ENCODE measurements at places on chromosomes 4 and X.

GRCh38 chrX:23525531-23525930, 141.8 kb upstream of the PRDX4 start:
- no peak for ATAC-seq

DNA sequence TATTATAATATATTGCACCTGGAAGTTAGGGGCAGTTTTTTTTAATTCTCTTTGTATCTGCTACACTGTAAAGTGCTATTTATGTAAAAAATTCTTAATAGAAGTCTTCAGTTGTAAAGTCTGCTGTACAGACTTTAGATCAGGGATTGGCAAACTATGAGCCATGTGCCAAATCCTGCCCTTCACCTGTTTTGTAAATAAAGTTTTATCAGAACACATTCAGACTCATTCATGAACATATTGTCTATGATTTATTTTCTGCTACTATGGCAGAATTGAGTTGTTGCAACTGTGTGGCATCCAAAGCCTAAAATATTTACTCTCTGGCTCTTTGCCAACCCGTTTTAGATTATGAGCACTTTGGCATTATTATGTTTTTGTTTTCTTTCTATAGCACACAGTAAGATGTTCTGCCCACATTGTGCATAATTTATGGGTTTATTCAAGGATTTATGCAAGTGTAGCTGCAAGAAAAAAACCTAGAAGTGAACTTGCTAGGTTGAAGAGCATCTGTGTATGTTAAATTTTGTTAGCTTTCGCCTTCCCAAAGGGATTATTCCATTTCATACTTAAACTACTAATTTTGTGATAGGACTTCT, 56.9 kb downstream of the CLCN3 start:
- ATAC-seq, result no peak

DNA sequence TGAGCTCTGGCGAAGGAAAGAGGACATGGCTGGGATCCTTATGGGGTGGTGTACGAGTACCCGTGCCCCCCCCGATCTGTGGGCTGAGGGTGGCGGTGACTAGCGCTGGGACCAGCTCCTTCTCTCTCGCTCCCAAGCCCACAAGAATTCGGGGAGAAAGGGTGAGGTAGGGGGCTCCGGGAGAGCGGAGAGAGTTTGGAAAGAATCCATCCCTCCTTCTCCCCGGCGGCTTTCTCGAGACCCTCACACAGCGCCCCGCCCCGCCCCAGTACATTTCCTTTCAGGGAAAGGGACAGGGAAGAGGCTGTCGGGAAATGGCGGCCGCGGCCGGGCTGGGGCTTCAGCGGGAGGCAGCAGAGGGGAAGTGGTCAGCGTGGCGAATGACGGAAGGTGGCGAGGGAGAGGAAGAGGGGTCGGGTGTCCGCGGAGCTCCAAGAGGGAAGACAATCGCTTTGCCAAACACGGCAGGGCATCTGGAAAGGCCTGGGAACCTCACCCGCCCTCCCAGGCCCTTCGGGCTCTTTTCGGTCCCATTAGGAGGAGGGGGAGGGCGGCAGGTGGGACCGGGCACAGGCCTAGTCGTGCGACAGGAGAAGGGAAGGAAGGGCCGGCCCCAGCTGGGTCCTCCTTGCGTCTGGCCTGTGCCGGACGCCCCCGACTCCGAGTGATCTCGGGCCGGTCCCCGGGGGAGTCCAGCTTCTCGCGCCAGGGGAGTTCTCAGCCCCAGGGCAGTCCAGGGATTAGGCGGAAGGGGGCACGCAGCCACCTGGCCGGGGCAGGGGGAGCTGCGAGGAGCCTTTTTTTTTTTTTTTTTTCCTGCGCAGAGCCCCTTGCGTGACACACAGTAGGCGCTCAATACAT, 10.2 kb downstream of the HNRNPH2 start:
- ATAC-seq, result peak; percentile 67

- peak; percentile 12 for ATAC-seq
Measured at GRCh38 chrX:22739276-22739675, 260.5 kb upstream of the DDX53 start.

GRCh38 chrX:8284131-8284530, 113.1 kb upstream of the VCX2 start:
- no peak for ATAC-seq

DNA sequence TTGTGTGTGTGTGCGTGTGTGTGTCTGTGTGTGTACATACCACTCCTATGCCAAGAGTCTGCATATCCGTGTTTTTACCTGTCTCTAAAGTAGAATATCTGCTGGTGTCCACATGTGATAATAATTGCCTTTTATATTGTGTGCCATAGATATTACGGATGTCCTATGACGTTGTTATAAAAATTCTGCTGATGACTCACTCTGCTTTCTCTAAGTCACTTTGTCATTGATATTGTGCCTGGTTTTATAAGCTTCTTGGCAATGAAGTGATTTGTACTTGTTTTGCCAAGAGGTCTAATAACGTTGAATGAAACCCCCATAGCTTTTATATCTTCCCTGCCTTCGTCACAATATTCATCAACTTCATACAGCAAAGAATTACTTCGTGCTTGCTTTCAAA, 102.6 kb upstream of the C1GALT1C1 start:
- ATAC-seq, result no peak

- no peak for ATAC-seq
Measured at GRCh38 chr4:137609718-137610430, 77.6 kb upstream of the PCDH18 start.

DNA sequence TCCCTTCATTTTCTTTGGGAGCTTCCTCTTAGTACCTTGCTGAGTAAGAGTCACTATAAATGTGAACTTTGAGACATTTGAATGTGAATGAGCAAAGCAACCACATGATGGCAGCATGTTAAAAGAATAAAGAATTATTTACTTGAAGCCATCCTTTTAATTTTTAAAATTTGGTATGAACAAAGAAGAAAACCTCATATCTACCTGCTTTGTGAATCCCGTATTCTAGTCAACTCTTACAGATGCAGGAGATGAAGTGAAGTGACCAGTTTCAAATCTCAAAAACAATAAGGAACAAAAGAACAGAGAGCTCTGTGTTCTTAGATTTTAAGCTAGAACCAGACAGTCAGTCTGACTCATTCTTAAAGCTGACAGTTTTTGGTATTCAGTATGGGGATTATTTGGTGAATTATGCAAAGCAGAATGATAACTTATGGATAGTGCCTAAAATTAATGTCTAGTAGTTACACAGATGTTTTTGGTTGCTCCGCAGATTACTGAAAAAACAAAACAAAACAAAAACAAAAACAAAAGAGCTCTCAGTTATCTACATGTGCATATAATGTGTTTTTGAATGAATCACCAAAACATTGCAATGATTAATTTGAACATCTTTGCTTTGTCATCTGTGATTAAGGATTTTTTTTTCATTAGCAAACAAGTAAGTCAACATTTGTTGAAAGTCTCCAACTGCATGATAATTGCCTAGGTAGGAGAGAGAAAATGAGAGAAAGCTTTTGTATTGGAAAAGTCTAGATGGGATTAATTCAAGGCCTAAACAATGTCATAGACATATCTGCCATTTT, 48.2 kb upstream of the H2AZ1 start:
- ATAC-seq, result peak; percentile 76

GRCh38 chr4:172770787-172771186, 397.8 kb upstream of the GALNT7 start:
- ATAC-seq, result no peak

GRCh38 chr4:38161208-38162113, 201.3 kb downstream of the PTTG2 start:
- ATAC-seq, result no peak

- ATAC-seq, result no peak
Measured at GRCh38 chrX:122422547-122422946, 761.5 kb upstream of the GRIA3 start.

DNA sequence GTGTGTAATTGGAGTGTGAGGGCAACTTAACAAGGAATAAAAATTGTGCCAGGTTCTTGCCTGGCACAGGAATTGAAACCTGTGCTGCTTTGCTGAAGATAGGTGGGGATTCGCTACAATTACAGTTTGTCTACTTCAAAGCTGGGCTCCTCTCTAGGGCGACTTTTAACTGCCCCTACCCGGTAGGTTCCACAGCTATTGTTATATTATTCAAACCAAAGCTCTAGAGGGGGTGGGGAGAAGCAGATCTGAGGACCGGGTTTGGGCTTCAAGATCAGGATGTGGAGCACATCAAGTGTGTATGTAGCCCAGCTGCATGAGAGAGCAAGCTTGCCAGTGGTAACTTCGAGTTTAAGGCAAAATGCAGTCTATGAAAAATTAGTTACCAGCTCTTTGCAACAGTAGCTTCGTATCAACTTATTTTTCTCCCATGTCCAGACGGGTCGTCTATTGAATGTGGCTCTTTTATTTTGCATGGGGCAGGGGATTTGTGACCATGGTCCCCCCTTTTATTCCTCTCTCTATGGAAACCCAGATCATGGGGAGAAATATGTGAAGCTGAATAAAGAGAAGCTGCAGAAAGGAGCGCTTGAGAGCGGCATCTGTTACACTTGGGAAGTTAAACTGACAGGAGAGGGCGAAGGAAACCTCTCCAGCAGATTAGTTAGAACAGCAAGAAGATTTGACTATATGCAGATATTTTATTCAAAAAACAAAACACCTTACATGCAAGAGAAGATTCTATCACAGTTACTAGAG, 3.2 kb upstream of the POU3F4 start:
- no peak for ATAC-seq

DNA sequence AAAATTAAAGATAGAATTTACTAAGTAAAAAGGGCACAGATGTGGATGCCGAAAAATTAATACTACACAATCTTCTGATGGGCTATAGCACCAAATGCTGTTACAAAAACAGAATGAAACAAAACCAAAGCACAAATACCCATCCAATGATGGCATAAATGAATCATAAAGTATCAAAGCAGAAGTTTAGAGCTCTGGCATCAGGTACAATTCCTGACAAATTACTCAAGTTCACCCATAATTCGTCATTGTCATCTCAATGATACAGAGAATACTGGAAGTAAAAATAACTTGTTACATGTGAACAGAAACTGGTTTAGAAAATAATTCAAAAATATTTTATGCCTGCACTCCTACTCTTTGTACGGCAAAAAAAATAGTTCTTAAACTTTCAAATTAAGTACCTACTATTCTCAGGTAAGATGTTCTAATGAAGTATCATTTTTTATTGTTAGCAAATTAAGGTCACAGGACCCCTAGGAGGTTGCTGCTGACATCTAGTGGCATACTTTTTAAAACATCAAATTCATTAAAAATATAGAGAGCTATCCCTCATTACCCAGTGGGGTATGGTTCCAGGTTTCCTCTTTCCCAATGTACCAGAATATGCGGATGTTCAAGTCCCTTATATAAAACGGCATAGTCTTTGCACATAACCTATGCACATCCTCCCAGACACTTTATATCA, 126.1 kb downstream of the INPP4B start:
- ATAC-seq, result peak; percentile 70

- no peak for ATAC-seq
Measured at GRCh38 chr4:1328267-1329155, 18.5 kb upstream of the UVSSA start.

- no peak for ATAC-seq
Measured at GRCh38 chrX:18537068-18537467, 111.7 kb downstream of the CDKL5 start.

DNA sequence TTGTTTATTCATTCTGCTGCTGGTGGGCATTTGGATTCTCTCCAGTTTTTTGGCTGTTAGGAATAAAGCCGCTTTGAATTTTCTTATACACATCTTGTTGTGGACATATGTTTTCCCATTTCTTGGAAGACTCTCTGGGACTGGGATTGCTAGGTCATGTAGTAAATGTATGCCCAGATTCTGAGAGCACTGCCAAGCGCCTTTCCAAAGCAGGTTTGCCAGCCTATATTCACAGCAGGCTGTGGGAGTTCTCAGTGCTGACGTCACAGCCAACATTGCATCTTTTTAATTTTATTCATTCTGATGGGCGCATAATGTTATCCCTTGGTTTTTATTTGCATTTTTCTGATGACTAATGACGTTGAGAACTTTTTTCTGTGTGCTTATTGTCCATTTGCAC, 24.1 kb downstream of the TMEM271 start:
- ATAC-seq, result no peak

- no peak for ATAC-seq
Measured at GRCh38 chr4:131091896-131092295, 1995.9 kb downstream of the C4orf33 start.

- no peak for ATAC-seq
Measured at GRCh38 chr4:139630991-139631390, 34.6 kb upstream of the MGST2 start.

DNA sequence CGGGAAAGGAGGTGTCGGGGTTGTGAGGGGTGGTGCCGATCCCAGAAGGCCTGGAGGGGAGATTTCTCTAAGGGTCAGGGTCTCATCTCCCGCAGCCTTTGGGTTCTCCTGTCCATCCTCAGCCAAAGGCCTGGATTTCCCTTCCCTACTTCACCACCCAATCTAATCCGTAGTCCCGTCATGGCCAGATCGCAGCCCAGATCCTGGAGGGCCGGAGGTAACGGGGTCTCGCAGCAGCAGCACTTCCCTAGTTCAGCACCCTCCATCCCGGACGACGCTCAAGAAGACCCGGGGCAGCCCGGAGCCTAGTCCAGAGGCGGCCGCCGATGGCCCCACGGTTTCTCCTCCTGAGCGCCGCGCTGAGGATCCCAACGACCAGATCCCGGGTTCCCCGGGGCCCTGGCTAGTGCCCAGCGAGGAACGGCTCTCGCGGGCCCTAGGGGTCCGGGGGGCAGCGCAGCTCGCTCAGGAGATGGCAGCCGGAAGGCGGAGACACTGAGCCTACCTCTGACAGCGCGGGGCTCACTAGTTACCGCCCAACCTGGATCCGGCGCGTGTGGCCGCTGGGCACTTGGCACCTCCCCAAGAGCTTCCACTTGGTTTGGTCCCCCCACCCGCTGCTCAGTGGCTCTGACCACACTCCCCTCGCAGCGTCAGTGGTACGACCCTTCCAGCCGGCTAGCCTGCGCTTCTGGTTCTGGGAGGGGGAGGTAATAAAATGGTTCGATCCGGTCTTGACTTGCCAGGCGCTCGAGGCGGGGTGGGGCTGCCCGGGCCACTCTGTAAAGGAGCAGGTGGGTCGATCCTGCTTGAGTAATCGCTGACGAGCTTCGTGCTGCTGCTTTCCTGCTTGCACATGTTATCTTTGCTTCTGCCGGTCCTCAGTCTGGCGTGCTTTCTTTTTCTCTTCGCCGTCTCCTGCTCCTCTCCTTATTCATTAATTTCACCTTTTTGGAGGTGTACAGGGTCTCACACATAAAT, 3.6 kb downstream of the MAGIX start:
- ATAC-seq, result peak; percentile 66

DNA sequence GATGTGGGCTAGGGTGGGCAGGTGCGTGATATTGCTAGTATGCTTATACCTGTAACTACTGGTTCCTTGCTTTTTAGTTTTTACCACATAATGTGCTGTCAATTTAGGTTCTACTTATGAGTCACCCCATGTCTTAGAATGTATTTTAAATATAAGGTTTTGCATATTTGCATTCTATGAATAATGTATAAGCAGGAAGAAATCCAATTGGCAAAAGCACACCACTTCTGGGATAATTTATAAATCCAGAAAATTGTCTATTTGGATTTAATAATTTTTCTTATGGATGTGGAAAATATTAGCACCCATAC, 421.6 kb downstream of the PCDH7 start:
- no peak for ATAC-seq

DNA sequence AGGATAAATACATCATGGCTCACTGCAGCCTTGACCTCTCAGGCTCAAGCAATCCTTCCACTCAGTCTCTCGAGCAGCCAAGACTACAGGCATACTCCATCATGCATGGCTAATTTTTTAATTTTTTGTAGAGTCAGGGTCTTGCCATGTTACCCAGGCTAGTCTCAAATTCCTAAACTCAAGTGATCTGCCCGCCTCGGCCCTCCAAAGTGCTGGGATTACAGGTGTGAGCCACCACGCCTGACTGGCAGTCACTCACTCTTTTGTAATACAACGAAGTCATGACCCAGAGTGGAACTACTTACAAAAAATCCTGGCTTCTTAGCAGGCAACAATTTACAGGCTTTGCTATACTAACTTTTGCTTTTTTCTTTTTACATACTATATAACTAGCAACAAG, 100.7 kb upstream of the MAP3K15 start:
- no peak for ATAC-seq
